Stimulated activated CD4-positive, alpha-beta T cell treated with anti-CD3 and anti-CD28 coated beads, Interleukin-4, amount 100 ng/mL, for 1 hour (primary cell): ENCODE measurements at places on chromosomes 2 and 18.

DNA sequence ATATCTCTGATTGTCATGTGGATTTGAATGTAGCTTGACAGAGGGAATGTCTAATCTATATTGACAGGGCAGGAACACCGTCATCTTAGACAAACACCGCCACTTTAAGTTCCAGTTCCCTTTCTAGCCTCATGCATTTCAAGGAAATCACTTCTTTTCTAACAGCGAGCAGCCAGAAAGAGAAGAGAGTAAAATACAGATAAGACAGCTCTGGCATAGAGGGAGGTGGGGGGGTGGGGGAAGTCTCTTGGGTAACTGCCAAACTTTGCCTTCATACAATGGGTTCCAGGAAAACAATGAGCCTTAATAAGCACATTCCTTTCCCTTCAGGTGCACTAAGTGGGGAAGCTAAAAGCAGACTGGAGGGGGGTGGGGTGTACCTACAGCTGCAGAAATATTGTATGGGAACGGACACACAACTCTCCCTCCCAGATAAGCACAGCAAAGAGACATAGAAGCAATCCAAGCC is 37.2 kb downstream of the CASP10 start:
- DNase-seq = no peak

GRCh38 chr2:225437319-225437718 is 37.8 kb downstream of the NYAP2 start:
- DNase-seq = no peak

DNA sequence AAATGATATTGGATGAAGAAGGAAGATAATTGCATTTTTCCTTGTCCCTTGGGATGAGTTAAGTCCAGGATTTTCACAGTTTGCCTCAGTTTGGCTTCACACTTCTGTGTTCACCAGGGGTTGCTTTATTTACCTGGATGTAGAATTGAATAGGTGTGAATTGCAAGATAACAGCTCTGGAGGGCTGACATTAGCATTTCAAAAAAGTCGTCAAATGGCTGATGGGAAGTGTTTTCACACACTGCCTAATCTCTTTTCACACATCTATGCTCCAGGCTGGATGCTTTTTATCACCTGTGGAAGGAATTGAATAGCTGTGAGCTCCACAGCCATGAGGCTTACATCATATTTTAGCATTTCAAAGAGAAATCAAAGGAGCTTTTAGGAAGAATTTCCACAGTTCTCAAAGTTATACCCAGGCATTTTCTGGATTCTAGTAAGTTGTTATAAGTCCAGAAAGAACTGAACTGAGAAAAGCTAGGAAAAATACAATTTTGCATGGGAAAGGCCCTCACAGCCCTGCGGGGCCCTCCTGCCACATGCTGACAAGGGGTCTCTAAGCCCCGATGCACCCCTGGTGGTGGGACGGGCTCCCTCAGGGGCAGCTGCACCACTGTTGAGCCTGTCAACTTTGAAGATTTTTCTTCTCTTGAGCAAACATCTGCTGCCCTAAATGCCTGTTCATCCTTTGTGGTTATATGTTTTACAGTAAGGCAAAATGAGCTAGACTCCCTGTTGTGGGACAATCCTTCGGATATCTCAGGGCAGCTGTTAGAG is 43.9 kb downstream of the TEX51 start:
- DNase-seq = no peak

GRCh38 chr2:67982956-67983355 is 79.8 kb downstream of the C1D start:
- DNase-seq = no peak

GRCh38 chr2:168192839-168193616 is 54.4 kb downstream of the STK39 start:
- DNase-seq = no peak

GRCh38 chr2:149828520-149829210 is 241.1 kb upstream of the MMADHC start:
- no peak for DNase-seq

- no peak for DNase-seq
These were observed 334.7 kb downstream of the HRH4 start for GRCh38 chr18:24795129-24795528.

- DNase-seq = no peak
These were observed 16.4 kb upstream of the KIAA2012 start for GRCh38 chr2:202056611-202057010.
